Activated T-cell treated with anti-CD3 and anti-CD28 coated beads for 1 hour (primary cell): ENCODE measurements at places on chromosomes 16 and 17.

DNA sequence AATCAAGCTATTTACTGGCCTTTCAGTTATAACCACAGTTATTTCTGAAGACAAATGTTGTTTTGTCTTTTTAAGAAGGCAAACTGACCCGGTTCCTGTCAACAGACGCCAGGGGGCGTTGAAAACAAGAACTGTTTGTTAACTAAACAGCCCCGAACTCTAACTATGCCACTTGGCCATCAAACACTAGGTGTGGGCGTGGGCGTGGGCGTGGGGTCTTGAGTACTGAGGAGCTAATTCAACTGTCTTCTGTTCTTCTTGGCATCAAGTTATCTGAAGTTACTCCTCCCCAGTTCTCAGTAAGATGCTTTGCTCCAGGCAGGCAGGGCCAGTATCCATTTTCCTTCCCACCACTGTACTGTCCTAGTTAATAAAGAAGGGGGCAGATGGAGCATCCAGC lies 63.3 kb upstream of the MTMR4 start:
- DNase-seq, result peak; percentile 43

DNA sequence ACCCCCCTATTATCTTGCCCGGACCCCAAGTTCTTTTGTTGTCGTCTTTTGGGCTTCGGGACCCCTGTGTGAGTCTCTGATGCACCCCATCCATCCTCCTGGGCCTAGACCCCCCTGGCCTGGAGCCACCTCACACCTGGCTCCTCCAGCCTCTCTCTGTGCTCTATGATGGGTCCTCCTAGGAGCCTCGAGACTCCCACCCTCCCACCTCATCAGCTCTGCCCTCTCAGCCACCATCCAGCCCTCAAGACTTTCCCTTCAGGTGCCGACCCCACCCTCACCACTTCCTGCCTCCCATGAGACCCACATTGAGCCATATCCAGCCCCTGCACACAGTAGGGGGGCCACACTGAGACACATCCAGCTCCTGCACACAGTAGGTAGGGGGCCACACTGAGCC lies 8.7 kb upstream of the ATP2A3 start:
- no peak for DNase-seq

GRCh38 chr16:25176136-25176535 lies 40.6 kb upstream of the AQP8 start:
- DNase-seq, result no peak

DNA sequence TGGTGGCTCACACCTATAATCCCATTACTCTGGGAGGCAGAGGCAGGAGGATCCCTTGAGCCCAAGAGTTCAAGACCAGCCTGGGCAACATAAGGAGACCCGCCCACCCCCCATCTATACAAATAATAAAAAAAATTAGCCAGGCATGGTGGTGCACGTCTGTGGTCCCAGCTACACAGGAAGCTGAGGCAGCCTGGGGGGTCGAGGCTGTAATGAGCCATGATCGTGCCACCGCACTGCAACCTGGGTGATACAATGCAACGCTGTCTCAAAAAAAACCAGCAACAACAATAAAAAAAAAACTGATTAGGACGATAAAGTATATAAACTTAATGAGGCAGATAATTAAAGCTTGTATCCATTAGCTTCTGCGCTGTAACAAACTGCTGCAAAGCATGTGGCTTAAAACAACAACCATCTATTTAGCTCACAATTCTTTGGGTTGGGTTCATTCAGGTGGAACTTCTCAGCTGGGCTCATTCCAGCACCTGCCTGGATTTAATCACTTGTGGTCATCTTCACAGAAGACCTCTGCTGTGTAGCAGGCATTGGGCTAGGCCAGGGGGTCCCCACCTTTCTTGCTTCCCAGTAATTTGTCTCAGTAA lies 45.8 kb downstream of the LCMT1 start:
- no peak for DNase-seq

DNA sequence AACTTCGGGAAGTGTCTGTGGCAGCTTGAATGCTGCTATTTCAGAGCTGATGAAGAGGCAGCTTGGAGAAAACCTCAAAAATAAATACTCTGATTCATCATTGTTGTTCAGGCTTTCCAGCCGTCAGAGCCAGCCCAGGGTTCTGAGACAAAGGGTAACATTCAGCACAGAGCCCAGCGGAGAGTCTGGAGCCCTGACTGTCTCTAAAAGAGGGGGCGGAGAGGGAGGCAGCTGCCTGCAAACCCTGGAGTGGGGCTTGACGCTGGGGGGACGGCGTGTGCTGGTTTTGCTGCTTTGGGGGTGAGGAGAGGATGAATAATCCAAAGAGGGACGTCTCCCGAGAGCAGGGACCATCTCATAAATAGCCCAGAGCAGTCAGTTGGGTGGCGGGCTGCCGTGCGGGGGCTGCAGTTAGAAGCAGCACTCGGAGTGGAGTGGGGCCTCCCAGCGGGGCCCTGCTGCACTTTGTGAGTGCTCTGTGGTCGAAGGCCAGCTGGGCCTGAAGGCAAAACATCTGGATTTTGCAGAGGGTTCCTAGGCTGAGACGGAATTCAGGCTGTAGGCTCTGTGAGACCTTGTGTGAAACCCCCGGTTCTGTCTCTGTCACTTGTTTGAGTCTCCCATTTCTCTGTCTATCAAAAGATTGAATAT lies 237.8 kb downstream of the PRKCA start:
- DNase-seq, result no peak

- no peak for DNase-seq
Measured at GRCh38 chr17:80000981-80001775, 34.5 kb downstream of the TBC1D16 start.

- no peak for DNase-seq
Measured at GRCh38 chr17:62891659-62892058, 74.4 kb upstream of the TANC2 start.

- DNase-seq, result no peak
Measured at GRCh38 chr17:27862840-27863239, 30.3 kb downstream of the LYRM9 start.

DNA sequence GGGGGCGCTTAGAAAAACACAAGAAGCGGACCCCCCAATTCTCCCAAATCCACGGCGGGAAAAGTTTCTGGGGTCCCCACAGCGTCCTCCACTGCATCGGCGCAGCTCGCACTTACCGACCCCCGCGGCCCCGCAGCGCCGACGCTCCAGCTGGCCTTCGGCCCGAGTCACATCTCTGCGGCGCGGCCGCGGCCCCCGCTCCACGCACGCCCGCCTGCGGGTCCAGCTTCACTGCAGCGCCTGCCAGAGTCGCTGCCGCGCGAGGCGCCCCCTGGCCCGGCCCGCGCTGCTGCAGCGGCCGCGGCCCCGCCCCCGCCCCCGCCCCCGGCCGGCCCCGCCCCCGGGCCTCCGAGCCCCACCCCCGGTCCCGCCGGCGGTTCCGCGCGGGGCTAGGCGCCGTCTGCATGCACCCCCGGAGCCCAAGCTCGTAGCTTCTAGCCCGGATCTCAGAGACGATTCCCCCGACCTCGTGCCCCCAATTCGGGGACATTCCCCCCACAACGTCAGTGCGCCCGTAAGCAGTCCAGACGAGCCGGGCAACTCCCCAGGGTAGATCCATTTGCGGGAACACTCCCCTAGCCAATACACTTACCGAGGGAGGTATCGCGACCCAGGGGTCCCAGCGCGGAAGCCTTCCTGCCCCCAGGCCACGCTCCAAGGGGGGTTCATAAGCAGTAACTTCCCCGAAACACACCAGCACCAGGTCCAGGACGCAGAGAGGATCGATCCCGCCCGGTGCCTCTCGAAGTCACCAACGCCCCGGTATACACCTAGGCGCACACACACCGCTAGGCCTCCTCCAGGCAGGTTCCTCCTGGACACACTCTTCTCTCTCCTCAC lies at the start of gene GPRC5B:
GPRC5B (minus strand) TSS at position 238 of the 840 bp plus-strand sequence. CDS start 12,003 bp downstream, outside the sequence.
- DNase-seq, result peak; percentile 33
